Gastroesophageal sphincter (tissue), 4 donors: ENCODE measurements at places on chromosomes 2 and 18. TPM values are rescaled to one million over a fixed set of nuclear protein-coding genes. Genes with fewer than 3 reads are reported as not detected.

DNA sequence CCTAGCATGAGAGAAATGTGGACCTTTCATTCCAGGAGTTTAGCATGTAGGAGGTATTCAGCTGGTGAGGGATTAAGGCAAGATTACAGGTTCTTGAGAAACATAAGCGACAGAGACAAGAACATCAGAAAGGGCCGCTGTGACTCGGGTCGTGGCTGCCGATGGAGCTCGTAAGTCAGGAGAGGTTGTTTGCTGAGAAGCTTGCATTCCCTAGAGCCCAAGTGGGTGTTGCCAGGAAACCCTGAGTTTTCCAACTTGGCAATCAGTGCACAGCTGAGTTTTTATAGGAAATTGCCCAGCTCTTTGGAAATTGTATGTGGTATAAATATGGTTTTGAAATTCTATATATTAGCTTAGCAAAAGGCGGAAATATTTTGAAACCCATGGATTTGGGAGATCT lies 46.4 kb upstream of the CYP1B1 start:
- peak; percentile 39 for ATAC-seq

GRCh38 chr2:113061896-113062770 lies 3.1 kb downstream of the IL36RN start:
- ATAC-seq, result no peak

DNA sequence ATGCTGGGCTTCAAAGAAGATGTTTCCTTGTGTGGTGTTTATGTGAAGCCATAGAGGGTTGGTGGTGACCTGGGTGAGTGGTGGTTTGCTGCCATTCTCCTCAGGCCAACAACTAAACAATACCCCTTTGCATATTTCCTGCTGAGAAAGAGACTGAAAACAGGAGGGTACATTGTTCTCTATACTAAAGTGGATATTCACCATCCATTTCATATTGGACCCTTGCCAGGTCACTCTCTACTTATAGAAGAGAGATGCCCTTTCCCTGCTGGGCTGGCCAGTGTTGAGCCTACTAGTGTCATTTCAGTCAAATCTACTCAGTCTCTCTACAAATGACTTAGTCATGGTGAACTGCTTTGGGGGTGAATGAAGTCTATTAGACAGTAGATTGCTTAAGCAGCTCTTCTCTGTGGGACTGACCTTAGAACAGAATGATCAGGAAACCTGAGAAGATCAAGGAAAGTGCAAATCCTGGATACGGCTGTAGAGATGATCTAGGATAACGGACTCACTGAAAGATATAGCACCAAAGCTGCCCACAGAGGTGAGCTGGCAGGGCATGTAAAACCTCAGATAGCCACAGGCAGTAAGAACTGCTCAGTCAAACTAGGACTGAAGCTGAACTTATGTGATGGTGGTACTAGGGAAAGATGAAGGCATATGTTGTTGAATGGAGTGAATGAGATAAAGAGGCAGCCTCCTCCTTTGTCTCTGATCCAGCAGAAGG lies 154.9 kb downstream of the MYO3B start:
- no peak for ATAC-seq

DNA sequence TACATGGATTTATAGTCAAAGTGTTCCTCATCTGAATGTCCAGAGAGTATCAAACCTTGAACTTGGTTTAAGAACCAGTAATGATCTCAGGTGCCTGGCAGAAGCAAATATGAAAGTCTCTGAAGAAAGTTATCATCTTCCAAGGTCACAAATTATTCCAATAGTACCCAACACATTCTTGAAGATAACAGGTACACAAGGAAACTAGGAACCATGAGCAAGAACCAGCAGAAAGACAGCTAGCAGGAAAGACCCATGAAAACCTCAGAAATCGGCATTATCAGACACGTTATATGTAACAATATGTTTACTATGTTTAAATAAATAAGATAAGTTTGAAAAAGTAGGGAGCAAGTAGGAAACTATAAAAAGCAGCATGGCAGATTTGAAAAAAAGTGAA lies 5.9 kb upstream of the PRKAG3 start:
- no peak for ATAC-seq

- ATAC-seq, result no peak
Measured at GRCh38 chr2:212665948-212666347, 127.3 kb upstream of the ERBB4 start.

DNA sequence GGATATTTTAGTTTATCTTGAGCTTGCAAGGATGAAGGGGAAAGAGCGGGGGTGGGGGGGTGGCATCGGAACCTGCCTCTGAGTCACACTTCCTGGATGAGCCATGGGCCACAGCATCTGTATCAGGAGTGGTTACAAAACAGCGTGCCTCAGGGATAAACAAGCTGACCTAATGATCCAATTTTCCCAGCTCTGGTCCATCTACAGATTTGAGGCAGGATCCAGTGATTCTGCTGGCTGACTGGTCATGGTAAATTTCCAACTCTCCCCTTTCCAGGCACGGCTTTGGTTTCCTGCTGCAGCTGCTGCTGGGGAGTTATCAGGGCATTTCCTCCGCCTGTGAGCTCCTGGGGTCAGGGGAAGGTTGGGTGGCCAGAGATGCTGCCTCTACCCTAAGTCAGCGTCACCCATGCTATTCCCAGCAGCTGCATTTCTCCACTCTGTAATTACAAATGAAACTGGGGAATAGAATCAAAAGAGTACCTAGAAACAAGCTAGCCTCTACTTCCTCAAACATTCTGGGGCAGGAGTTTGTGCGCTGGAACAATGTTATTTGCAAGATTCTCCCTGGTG lies 4.7 kb upstream of the HPCAL1 start:
- peak; percentile 57 for ATAC-seq

- no peak for ATAC-seq
Measured at GRCh38 chr2:39264733-39265132, 21.0 kb upstream of the CDKL4 start.

DNA sequence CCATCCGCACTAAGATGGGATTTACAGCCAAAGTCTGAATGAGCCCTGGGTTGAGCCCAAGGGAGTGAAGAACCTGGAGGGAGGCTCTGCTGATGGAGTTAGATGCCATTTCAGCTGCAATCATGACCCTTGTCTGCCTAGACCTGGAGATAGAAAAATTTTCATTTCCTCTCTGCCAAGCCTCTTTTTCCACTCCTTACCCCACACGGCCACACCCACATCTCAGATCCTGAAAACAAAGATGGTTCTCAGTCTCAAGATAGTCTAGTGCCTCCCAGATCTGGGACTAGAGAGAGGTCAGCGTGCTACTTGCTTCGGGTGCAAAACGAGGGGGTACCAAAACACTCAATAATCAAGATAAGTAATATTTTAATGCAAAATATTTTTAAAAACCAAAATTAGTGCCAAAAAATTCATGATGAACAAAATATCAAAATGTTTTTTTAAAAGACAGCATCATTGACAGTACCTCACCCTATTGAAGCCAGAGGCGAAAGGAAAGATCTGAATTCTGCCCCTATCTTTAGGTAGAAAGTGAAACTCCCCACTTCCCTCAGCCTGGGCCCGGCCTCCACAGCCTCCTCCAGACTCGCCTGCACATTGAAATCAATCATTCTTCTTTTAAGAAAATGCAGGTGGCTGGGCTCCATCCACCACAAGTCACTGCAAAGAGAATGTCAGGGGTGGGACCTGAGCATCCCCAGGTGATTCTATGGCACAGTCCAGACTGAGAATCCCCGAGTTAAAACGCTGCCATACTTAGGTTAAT lies 57.8 kb upstream of the GPR45 start:
- no peak for ATAC-seq

Gene YWHAQ
- total RNA-seq, result 282 TPM

- no peak for ATAC-seq
Measured at GRCh38 chr2:9110893-9111569, 95.6 kb upstream of the ASAP2 start.

GRCh38 chr2:84717302-84717701 lies 163.6 kb downstream of the TRABD2A start:
- no peak for ATAC-seq

- no peak for ATAC-seq
Measured at GRCh38 chr2:160632084-160632975, 138.7 kb upstream of the RBMS1 start.

Gene PJVK
- 3.8 TPM for total RNA-seq

Gene MC4R
- total RNA-seq, result 1.0 TPM

Gene LDLRAD4
- total RNA-seq, result 62.0 TPM

Gene UGT1A8
- total RNA-seq, result not detected

GRCh38 chr2:138534791-138535190 lies 33.2 kb downstream of the SPOPL start:
- ATAC-seq, result no peak

DNA sequence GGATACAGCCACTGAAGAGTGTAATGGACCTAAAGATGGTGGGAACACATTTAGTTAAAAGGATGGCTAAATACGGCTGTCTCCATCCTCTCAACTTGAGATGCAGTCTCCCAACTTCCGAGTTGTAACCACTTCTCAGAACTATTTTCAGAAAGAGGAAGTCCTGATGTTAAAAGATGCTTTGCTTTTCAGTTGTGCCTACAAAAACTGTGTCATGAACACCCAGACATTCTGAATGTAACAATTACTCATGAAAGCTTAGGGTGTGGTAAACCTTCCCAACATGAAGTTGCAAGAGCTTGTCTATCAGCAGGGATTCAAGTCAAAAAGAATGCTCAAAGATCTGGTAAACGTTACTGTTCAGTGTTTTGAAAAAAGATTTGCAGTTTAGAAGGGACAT lies 147.9 kb downstream of the DOCK10 start:
- ATAC-seq, result peak; percentile 25

- ATAC-seq, result no peak
Measured at GRCh38 chr2:141458351-141458750, 672.5 kb downstream of the LRP1B start.

Gene BCL11A
- 10.6 TPM for total RNA-seq

Gene TMEM178A
- 5.6 TPM for total RNA-seq

- no peak for ATAC-seq
Measured at GRCh38 chr2:241065355-241065803, 36.7 kb downstream of the MTERF4 start.

Gene TEKT4
- total RNA-seq, result not detected

GRCh38 chr2:113169002-113169530 lies 4.7 kb upstream of the PSD4 start:
- ATAC-seq, result no peak

Gene KIAA1328
- 11.7 TPM for total RNA-seq

Gene MARCO
- 40.0 TPM for total RNA-seq

Gene CFAP210
- not detected for total RNA-seq

Gene ZNF521
- 14.5 TPM for total RNA-seq

DNA sequence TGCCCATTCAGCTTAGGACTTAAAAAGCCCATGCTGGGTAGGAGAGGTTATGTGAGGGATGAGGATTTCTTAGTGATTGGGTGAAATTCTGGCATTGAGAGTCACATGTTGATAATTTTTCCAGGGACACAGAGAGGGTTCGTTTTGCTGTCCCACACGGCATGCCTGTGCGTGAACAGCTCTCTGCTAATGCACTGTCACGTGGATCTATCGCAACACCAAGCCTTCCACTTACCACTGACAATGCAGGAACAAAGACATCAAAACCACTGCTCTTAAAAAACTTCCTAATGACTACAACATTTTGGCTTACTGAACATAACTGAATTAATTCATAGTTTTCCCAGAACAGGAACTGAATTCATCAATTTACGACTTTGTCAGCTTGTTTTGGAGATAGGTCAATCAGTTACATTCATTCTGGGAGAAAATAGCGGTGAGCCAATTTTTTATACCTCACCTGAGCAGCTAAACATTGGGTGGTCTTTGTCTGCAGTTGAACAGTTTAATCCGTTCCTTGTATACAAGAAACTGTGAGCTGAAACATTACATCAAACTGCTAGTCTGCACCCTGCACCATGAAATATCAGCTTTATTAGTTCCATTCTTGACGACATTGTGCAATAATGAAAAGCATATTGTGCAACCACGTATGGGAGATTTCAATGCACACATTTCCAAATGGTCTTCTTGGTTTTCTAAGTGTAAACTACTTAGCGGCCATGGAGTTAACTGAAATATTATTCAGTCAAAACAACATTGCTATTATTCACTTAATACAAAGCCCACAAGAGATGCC lies 127.1 kb downstream of the LPIN1 start:
- ATAC-seq, result no peak

GRCh38 chr2:79219383-79219988 lies 59.9 kb upstream of the REG3A start:
- no peak for ATAC-seq

Gene CMPK2
- 3.1 TPM for total RNA-seq

- ATAC-seq, result no peak
Measured at GRCh38 chr2:104766683-104767082, 87.2 kb upstream of the POU3F3 start.

Gene FAM124B
- 3.4 TPM for total RNA-seq

- peak; percentile 31 for ATAC-seq
Measured at GRCh38 chr2:216034065-216034464, 20.7 kb upstream of the MREG start.

- peak; percentile 63 for ATAC-seq
Measured at GRCh38 chr2:229273723-229274338, 2.7 kb upstream of the PID1 start.

DNA sequence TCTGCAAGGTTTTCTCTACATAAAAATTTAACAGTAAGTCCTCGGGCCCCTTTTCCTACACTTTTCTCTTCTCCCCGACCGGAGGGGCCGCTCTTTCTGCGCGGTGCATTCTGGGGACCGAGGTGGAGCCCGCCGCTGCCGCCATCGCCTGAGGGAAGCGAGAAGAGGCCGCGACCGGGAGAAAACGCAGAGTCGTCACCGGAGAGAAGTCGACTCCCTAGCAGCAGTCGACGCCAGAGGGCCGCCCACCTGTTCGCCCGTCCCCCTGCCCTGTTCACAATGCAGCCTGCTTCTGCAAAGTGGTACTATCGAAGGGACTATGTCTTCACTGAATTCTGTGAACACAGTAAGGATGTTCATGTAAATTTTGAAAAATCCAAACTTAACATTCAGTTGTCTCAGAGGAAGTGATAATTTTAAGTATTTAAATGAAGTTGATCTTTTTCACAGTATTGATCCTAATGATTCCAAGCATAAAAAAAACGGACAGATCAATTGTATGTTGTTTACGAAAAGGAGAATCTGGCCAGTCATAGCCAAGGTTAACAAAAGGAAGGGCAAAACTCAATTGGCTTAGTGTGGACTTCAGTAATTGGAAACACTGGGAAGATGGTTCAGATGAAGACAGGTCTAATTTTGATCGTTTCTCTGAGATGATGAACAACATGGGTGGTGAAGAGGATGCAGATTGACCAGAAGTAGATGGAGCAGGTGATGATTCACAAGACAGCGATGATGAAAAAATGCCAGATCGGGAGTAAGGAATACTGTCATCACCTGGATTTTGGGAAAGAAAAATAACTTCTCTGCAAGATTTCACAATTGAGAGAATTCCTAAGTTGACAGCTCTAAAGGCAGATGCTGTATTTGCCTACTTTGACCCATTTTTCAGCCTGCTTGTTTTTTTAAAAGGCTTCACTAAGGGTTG lies 55.8 kb downstream of the ASXL2 start:
- peak; percentile 62 for ATAC-seq

GRCh38 chr2:72681016-72681995 lies 144.5 kb downstream of the EXOC6B start:
- no peak for ATAC-seq

GRCh38 chr2:208879666-208880065 lies 473.1 kb downstream of the PTH2R start:
- no peak for ATAC-seq

Gene NEB
- total RNA-seq, result 0.15 TPM
